ENCODE measurements at places on chromosomes 7 and 10.

- DNase-seq, result no peak
Observed at GRCh38 chr10:70615784-70616522, 13.4 kb upstream of the PRF1 start.

GRCh38 chr7:116679500-116679899 lies 7.5 kb downstream of the MET start:
- DNase-seq, result no peak

- DNase-seq, result no peak
Observed at GRCh38 chr7:38806912-38807311, 102.1 kb downstream of the VPS41 start.

- no peak for DNase-seq
Observed at GRCh38 chr10:77400033-77400432, 237.6 kb downstream of the KCNMA1 start.

GRCh38 chr10:7876541-7877127 lies 58.3 kb downstream of the TAF3 start:
- DNase-seq, result no peak

DNA sequence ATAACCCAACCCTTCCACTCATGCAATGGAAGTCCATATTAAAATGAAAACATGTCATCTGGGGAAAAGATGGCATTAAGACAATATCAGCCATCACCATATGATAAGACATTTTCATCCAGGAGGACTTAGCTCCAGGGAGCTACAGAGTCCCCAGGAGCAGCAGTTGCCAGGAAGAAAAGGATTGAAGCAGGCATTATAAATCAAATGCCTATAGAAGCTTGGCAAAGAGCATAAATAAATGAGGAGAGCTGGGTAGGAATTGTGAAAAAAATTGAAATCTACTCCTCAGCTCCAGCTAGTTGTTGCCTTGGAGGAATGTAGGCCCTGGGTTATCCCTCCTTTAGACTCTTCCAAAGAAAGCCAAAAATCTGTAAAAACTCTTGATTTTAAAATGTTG lies 42.5 kb downstream of the FAM13C start:
- DNase-seq, result no peak

- no peak for DNase-seq
Observed at GRCh38 chr7:85392326-85392725, 205.5 kb upstream of the SEMA3D start.

GRCh38 chr7:127817466-127817865 lies 165.5 kb downstream of the SND1 start:
- DNase-seq, result no peak

Data from activated CD8-positive, alpha-beta memory T cell treated with anti-CD3 and anti-CD28 coated beads, Interleukin-2, amount 50 U/mL, for 4 hours (primary cell).